ENCODE measurements at places on chromosomes 3 and 15. TPM values are rescaled to one million over a fixed set of nuclear protein-coding genes. Genes with fewer than 3 reads are reported as not detected.
A peak's percentile ranks its signal among the peaks of the same experiment; 100 is the strongest.

- no peaks in the 10 kb centered on the region for H3K36me3 ChIP-seq
- peaks cover 16% of the 10 kb centered on the region for H3K27me3 ChIP-seq
- DNase-seq: no peak
- H3K4me1 ChIP-seq: peaks cover 11% of the 10 kb centered on the region
- H3K4me3 ChIP-seq: no peak overlapping the region
- H3K27ac ChIP-seq: no peak overlapping the region
These were observed 3.9 kb downstream of the LRRK1 start for GRCh38 chr15:100923076-100923475.

GRCh38 chr3:4425707-4426106 is 41.4 kb downstream of the SUMF1 start:
- no peaks in the 10 kb centered on the region for H3K36me3 ChIP-seq
- H3K4me1 ChIP-seq: no peaks in the 10 kb centered on the region
- H3K4me3 ChIP-seq: no peak overlapping the region

The SCN11A gene
- 0.15 TPM for total RNA-seq

DNA sequence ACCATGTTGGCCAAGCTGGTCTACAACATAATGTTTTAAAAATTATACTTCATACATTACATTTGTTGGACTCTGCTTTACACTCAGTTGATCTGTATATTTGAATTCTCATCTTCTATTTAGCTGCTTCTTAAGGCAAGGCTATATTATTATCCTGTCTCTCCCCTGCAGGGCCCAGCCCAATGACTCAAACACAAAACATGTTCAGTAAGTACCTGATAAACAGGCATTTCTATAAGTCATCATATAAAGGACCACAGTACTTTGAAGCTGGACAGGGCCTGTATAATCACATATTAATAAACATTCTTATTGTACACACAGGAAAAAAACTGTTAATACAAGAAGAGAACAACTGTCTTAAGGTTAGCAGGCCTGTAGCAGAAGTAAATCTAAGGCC is 36.2 kb downstream of the NGLY1 start:
- no peaks in the 10 kb centered on the region for H3K27me3 ChIP-seq
- H3K36me3 ChIP-seq: peaks cover 45% of the 10 kb centered on the region
- H3K4me1 ChIP-seq: no peaks in the 10 kb centered on the region
- no peak for DNase-seq
- H3K4me3 ChIP-seq: no peak overlapping the region

DNA sequence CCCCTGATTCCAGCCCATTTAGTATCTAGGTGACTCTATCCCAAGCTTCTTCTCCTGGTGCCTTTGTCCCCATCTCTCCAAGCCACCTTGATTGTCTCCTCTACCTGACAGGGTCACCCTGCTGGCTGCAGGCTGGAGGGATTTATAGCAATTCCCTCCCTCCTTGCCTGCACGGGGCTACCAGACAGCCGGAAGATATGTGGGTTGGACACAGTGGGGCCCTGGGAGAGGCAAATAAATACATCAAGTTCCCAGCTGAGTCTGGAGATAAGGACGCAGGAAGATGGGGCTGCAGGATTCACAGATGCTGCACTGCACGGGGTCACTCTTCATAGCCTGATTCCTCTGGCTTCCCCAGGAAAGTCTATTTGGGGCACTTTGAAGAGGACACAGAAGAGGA is 9.3 kb upstream of the ISLR2 start:
- H3K36me3 ChIP-seq: no peaks in the 10 kb centered on the region
- no peaks in the 10 kb centered on the region for H3K4me1 ChIP-seq
- no peaks in the 10 kb centered on the region for H3K27me3 ChIP-seq
- DNase-seq: no peak
- no peak overlapping the region for H3K4me3 ChIP-seq
- H3K27ac ChIP-seq: no peak overlapping the region

DNA sequence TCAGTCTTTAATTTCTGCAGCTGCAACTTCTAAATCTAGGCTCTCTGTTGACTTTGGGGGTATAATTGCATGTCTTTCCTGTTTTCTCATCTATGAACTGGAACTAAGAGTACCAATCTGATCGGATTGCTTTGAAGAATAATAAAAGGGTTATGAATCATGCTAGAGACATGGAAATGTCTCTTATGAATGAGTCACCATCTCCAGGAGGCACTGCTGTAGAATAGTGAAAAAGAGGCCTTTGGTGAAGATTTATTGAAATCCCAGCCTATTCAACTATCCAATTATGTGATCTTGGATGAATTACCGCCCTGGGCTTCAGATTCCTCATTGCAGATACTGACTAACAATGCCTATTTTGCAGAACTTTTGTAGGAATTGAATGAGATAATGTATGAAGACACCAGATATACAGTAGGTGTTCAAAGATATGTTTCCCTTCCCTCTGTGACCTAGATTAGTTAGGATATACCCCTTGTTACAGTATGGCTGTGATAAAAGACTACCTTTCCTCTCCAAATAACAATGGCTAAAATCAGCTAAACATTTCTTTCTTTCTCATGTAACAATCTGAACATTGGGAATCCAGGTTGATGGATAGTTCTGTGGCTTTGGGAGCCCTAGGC is 11.5 kb upstream of the CMTM8 start:
- H3K4me3 ChIP-seq: no peak overlapping the region
- no peak overlapping the region for H3K27ac ChIP-seq
- no peaks in the 10 kb centered on the region for H3K36me3 ChIP-seq
- no peaks in the 10 kb centered on the region for H3K4me1 ChIP-seq

DNA sequence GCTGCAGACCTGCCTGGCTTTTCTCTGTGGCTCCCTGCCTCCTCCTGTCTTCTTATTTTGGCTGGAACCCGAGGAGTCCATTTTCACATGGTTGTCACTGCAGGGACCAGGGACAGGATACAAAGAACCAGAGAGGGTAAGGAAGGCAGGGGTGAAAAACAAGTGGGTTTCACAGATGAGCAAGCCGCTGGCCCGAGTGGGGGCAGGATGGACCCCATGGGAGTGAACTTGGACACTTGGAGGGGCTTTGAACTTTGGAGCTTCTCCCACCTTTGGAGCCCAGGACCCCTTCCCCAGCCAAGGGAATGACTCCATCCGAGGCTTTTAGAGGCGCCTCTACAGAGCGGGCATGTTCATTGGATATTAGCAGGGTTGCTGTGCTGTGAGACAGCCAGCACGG is 26.9 kb upstream of the ADCY5 start:
- no peak overlapping the region for H3K27ac ChIP-seq
- H3K4me1 ChIP-seq: no peaks in the 10 kb centered on the region
- no peaks in the 10 kb centered on the region for H3K36me3 ChIP-seq
- no peak overlapping the region for H3K4me3 ChIP-seq

The SLCO2A1 gene
- not detected for total RNA-seq

- no peaks in the 10 kb centered on the region for H3K4me1 ChIP-seq
- no peak for DNase-seq
- no peaks in the 10 kb centered on the region for H3K36me3 ChIP-seq
These were observed 84.6 kb upstream of the SNRPA1 start for GRCh38 chr15:101379647-101380046.

The SCAANT1 gene
- total RNA-seq: not detected

The ADGRG7 gene
- not detected for total RNA-seq

- H3K36me3 ChIP-seq: no peaks in the 10 kb centered on the region
- no peaks in the 10 kb centered on the region for H3K27me3 ChIP-seq
- H3K4me3 ChIP-seq: no peak overlapping the region
- no peak overlapping the region for H3K27ac ChIP-seq
- no peaks in the 10 kb centered on the region for H3K4me1 ChIP-seq
These were observed 39.8 kb downstream of the CADM2 start for GRCh38 chr3:84998545-84998944.

The SLC24A1 gene
- 6.3 TPM for total RNA-seq

- H3K4me1 ChIP-seq: no peaks in the 10 kb centered on the region
- H3K27ac ChIP-seq: no peak overlapping the region
- H3K27me3 ChIP-seq: no peaks in the 10 kb centered on the region
- no peaks in the 10 kb centered on the region for H3K36me3 ChIP-seq
- DNase-seq: no peak
These were observed 728.4 kb upstream of the GOLIM4 start for GRCh38 chr3:168824107-168824506.

DNA sequence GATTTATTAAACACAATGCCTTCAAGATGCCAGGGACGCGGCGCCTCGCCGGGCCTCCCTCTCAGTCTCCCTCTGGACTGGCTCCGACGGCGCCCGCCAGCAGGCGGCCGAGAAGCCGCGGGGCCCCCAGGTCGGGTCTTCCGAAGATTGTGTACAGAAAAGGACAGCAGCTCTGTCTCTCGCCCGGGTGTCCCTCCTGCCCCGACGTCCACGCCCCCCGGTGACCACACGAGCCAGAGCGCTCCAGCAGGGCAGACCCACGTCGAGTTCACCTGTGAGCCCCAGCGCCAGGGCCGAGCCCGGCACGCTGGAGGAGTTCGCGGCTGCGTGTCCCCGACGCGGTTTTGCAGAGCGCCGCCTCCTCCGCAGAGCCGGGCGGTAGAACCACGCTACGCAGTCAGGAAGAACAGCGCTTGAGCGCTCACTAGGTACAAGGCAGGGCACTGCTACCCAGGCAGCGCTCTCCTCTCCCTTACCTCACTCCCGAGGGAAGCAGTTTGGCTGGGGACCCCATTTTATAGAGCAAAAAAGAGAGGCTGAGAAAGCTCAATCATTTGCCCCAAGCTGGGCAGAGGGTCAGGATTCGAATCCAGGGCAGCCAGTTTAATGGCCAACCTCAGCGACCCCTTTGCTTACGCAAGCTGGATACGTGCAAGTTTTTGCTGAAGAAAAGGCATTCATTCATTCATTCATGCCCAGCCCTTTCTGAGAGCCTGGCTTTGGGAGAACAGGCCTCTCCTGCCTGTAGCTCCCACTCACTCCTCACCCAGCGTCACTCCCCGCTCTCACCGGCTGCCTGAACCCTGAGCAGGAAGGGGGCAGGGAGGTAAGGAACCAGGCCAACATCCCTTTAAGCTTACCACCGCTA is 3.0 kb upstream of the TLE3 start:
- no peak overlapping the region for H3K4me3 ChIP-seq
- no peaks in the 10 kb centered on the region for H3K36me3 ChIP-seq
- H3K27ac ChIP-seq: no peak overlapping the region

DNA sequence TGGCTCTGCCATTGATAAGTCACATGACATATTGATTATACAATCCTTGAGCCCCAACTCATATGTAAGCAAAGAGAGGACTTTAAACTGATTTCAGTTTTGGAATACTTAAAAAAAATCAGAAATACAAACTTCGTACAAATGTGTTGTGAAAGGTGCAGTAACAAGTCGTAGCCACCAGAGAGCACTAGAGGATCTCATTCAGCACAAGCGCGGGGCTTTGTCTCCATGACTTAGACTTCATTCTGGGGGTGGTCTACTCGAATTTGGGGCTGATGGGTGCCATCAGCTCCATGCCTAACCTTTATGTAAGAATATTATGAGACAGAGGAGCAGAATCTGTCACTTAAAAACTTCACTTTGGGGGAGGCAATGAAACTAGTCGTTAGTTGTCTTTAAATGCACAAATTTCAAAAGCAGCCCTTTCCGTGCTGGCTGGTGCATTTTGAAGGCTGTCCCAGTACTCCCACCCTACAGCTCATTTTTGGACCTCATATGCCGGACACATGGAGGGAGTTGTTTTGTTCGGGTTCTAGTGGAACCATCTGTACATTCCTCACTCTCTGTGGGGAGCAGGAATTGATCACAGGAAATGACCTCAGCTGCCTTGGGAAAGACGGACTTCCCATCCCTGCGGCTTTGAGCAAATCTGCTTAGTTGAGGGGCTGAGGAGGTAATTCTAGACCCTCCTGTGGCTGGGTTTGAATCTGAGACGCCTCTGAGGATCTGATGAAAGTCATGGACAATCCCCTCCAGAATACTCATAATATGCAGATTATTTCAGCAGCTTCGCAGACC is 27.5 kb upstream of the MASP1 start:
- peak; percentile 56 for DNase-seq
- H3K36me3 ChIP-seq: no peaks in the 10 kb centered on the region
- H3K4me3 ChIP-seq: no peak overlapping the region
- H3K27ac ChIP-seq: no peak overlapping the region
- H3K4me1 ChIP-seq: peaks cover 15% of the 10 kb centered on the region

GRCh38 chr15:69031013-69032001 is 16.8 kb downstream of the NOX5 start:
- H3K36me3 ChIP-seq: no peaks in the 10 kb centered on the region
- peaks cover 8% of the 10 kb centered on the region for H3K4me1 ChIP-seq
- H3K27ac ChIP-seq: no peak overlapping the region
- H3K4me3 ChIP-seq: no peak overlapping the region
- DNase-seq: no peak

DNA sequence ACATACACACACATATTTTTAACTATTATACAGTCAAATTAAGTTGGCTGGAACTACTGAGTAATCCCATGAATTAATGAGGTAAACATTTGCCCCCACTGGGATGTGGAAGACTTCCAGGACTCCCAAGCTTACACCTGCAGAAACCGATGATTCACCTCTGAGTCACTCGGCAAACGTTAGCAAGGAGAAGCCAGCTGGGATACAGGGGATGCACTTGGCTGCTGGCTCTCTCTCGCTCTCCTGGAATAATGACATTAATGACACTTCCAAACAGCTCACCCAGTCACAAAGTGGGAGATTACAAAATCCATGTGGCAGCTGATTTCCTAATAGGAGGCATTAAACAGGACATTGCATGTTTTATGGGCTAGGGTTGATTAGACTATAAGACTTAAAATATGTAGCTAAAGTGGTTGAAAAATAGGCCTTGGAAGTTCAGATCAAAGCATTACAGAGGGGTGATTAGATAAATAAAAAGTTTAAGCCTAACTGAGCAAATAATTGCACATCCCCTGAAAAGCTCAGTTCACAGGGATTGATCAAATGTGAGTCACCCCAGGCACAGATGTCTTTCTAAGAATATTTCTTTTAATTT is 500.9 kb downstream of the SOX2 start:
- H3K4me3 ChIP-seq: no peak overlapping the region
- DNase-seq: no peak
- no peaks in the 10 kb centered on the region for H3K36me3 ChIP-seq
- H3K27me3 ChIP-seq: no peaks in the 10 kb centered on the region
- no peak overlapping the region for H3K27ac ChIP-seq

DNA sequence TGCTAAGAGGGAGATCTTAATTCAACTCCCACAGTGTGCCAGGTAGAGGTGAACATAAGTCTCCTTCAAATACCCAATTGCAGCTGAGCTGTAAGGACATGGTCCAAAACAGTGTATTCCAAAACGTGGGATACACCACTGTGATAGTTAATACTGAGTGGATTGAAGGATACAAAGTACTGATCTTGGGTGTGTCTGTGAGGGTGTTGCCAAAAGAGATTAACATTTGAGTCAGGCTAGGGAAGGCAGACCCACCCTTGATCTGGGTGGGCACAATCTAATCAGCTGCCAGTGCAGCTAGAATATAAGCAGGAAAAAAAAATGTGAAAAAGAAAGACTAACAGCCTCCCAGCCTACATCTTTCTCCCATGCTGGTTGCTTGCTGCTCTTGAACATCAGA is 45.1 kb upstream of the PHLDB2 start:
- H3K4me3 ChIP-seq: no peak overlapping the region
- no peaks in the 10 kb centered on the region for H3K27me3 ChIP-seq
- DNase-seq: no peak
- no peaks in the 10 kb centered on the region for H3K4me1 ChIP-seq
- no peak overlapping the region for H3K27ac ChIP-seq
